Right renal pelvis (tissue), 4 donors: ENCODE measurements at places on chromosomes 4 and X. TPM values are rescaled to one million over a fixed set of nuclear protein-coding genes. Genes with fewer than 3 reads are reported as not detected.

DNA sequence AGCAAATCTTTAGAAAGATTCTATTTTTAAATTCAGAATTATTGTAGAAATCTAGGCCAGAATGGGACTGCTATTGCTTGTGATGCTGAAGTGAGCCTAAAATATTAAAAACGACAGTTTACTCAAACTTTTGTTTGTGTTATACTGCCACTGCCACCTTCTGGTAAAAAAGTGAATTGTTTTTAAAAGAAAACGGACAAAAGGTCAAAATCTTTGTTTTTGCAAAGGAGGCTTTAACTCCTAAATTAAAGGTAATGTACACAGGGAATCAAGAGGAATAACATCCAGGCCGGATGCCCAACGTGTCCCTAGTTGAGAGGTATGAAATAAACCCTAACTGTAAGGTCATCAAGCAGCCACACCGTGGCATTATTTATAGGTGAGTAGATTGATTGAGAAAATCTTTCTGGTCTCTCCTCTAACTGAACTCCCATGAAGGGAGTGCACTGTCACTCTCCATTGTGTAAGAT, 338.3 kb upstream of the GALNT7 start:
- peak; percentile 5 for DNase-seq

DNA sequence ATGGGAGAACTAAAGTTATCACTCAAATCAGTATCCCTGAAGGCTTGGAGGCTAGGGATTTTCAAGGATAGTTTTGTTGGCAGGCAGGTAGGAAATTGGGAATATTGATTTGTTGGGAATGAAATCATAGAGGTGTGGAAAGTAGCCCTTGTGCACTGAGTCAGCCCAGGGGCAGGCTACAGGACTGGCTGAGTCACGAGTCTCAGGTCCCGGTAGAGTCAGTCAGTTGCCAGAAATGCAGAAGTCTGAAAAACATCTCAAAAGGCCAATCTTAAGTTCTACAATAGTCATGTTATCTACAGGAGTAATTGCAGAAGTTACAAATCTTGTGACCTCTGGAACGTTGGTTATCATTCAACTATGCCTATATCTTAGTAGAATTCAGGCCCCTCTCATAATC, 153.1 kb downstream of the GC start:
- no peak for DNase-seq

DNA sequence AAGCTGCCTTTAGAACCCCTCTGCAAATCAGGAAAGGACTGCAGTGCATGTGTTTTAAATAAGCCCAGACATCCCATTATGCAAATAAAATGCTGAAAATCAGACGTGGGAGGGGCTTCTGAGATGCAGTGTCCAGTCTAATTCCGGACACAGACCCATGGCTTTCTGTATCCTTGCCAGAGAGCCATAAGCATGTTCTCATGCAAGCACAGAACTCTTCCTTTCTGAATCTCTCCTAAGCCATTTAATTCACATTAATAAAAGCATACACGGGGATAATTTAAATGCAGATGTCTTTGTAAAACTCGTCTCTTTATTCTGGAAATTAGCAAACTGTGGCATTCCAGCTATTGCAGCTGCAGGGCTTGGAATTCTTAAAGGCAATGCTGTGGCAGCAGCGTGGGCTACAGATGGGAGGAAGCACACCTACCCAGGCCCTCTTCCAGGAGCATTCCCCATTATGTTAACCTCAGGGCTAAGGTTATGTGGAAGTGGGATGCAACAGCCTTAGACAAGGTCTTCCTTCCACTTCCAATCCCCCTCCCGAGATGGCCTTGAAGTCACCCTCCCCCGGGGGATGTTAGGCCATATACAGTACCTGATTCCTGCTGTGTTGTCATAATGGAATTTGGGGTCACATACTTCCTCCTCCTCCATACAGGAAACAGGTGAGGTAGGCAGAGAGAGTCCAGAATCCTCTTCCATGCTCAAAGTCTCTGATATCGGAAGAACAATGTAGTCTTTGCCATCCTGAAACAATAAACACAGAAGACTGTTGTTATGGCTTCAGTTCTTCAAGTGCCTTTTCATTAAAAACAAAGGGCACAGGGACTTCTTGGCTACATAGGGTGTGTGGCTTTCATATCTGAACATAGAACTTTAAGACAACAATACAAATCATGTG, 38.1 kb downstream of the KDR start:
- DNase-seq: no peak

- no peak for DNase-seq
These were observed 32.2 kb downstream of the TBC1D14 start for GRCh38 chr4:6941796-6942195.

GRCh38 chr4:20301161-20301560, 49.5 kb downstream of the SLIT2 start:
- DNase-seq: no peak

- no peak for DNase-seq
These were observed 240.5 kb downstream of the CFAP47 start for GRCh38 chrX:36160081-36160480.

GRCh38 chr4:27048429-27049238, 188.0 kb downstream of the STIM2 start:
- no peak for DNase-seq

- DNase-seq: no peak
These were observed 25.4 kb downstream of the MBNL3 start for GRCh38 chrX:132463411-132463810.

GRCh38 chr4:79993476-79993875, 79.6 kb downstream of the ANTXR2 start:
- DNase-seq: no peak

- DNase-seq: no peak
These were observed 16.5 kb downstream of the UTP3 start for GRCh38 chr4:70704931-70705182.

- peak; percentile 12 for DNase-seq
These were observed 135.0 kb upstream of the TENT5D start for GRCh38 chrX:80285131-80285773.

DNA sequence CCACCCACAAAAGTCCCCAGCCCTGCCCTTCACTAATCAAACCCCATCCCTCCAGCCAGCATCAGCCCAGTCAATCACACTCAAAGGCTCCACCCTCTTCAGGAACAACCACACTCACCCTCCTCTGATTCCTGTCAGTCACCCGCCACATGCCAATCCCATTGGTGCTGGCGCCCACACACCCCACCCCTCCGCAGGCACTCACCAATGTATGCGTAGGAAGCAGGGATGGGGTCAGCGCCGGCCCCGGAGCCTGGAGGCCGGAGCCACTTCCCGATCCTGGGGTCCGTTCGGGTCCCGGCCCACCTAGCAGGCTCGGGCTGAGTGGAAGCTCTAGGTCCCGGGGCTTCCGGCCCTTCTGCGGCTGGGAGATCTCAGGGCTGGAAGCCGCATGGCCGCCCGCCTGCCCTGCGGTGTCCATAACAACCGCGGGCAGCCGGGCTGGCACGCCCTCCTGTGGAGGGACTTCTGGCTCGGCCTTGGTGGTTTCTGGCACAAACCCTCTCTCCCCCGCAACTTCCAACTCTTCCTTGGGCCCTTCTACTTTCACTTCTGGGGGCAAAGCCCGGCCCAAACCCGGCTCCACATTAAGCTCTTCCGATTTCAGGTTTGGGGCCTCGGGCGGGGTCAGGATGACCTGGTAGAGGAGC, 7.9 kb upstream of the CFP start:
- no peak for DNase-seq

DNA sequence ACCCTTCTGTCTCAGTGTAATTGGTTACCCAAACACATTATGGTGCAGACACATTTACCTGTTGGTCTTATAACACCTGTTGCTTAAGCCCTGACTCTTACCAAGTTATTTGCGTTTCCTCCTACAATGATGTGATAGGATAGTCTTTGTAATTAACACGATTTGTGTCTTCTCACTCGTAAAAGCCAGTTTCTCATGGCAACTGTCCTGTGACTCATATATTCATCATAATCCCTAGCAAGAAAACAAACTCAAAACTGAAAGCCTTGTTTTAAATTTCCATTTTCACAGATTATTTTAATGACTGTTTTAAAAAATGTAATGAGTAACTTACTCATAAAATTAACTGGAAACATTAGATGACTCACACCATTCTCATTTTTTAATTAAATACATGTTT, 495.2 kb downstream of the NLGN4X start:
- DNase-seq: no peak

DNA sequence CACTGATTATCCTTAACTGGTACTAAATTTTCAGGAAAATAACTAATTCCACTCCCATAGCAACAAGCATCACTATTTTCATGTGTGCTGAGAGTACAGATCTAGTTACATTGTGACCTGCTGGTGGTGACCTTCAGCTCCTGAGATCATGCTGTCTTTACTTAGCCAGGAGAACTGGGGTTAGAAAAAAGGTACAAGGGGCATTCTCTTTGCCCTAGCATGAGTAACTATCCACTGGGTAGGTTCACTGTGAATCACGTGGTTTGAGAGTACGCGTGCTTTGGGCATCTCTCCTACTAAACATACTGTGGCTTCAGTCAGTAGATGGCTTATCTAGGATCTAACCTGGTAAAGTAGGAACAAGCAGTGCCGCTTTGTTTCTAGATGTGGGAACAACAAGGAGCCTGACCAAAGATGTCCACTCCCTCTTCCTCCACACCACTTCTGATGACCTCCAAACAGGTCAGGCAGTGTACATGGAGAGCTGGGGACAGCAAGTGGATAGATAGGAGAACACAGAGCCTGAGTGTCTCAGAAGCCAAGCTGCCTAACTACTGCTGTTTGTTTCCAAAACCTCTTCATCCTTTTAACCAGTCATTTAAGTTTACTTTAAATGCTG, 90.2 kb downstream of the CBR4 start:
- DNase-seq: no peak

CLOCK gene
- polyA plus RNA-seq: 17.6 TPM

FAM9B gene
- polyA plus RNA-seq: 0.17 TPM

NLRP2B gene
- not detected for polyA plus RNA-seq

XAGE1A gene
- polyA plus RNA-seq: not detected

SH2D1A gene
- 0.16 TPM for polyA plus RNA-seq

XKRX gene
- 0.33 TPM for polyA plus RNA-seq

PCSK1N gene
- 13.2 TPM for polyA plus RNA-seq

NKX6-1 gene
- 0.14 TPM for polyA plus RNA-seq
